CD4-positive, CD25-positive, alpha-beta regulatory T cell (primary cell): ENCODE measurements at places on chromosomes 2 and 18. TPM values are rescaled to one million over a fixed set of nuclear protein-coding genes. Genes with fewer than 3 reads are reported as not detected.

LOXHD1 gene
- not detected for total RNA-seq

ALPP gene
- total RNA-seq: not detected

NT5C1B gene
- total RNA-seq: not detected

CDH2 gene
- not detected for total RNA-seq

POTEJ gene
- not detected for total RNA-seq

HSPD1 gene
- total RNA-seq: 183 TPM

RGPD4 gene
- total RNA-seq: not detected

ASNSD1 gene
- total RNA-seq: 46.3 TPM

ANKRD62 gene
- not detected for total RNA-seq

CXCR1 gene
- not detected for total RNA-seq

ITGA6 gene
- total RNA-seq: 68.5 TPM

PSMA8 gene
- 0.30 TPM for total RNA-seq

DDX1 gene
- total RNA-seq: 37.9 TPM

LBX2 gene
- not detected for total RNA-seq

CD8A gene
- total RNA-seq: not detected

VWA3B gene
- total RNA-seq: not detected

ZNG1B gene
- 35.5 TPM for total RNA-seq

SNRNP27 gene
- total RNA-seq: 44.1 TPM

CYBRD1 gene
- 0.94 TPM for total RNA-seq

BCL11A gene
- 2.0 TPM for total RNA-seq

LYPD1 gene
- not detected for total RNA-seq

ACYP2 gene
- total RNA-seq: 10.6 TPM

EPB41L3 gene
- 0.52 TPM for total RNA-seq

IL36RN gene
- not detected for total RNA-seq

MYCN gene
- 2.2 TPM for total RNA-seq

EML6 gene
- 0.59 TPM for total RNA-seq

MBD5 gene
- 62.6 TPM for total RNA-seq

ANKRD30B gene
- total RNA-seq: not detected

ARHGAP28 gene
- not detected for total RNA-seq

MAPK4 gene
- not detected for total RNA-seq

GREB1L gene
- not detected for total RNA-seq

SNX17 gene
- 85.5 TPM for total RNA-seq

RAB27B gene
- total RNA-seq: 8.5 TPM

ST3GAL5 gene
- total RNA-seq: 25.8 TPM

SERPINB13 gene
- total RNA-seq: not detected

L3MBTL4 gene
- 2.1 TPM for total RNA-seq

COPS8 gene
- 40.3 TPM for total RNA-seq

CIB4 gene
- not detected for total RNA-seq

ARHGEF33 gene
- total RNA-seq: not detected

CLIP4 gene
- 37.7 TPM for total RNA-seq

CYP27A1 gene
- total RNA-seq: not detected

ANKRD29 gene
- not detected for total RNA-seq

SNED1 gene
- total RNA-seq: 170 TPM

IL18RAP gene
- 0.44 TPM for total RNA-seq

KCNG2 gene
- not detected for total RNA-seq

DSG2 gene
- 0.10 TPM for total RNA-seq

EFR3B gene
- total RNA-seq: 0.10 TPM

DOK6 gene
- not detected for total RNA-seq

RNF25 gene
- 19.5 TPM for total RNA-seq
